ENCODE measurements at places on chromosomes 4 and X.

GRCh38 chr4:77155631-77156452, 1.2 kb upstream of the CCNG2 start:
- DNase-seq, result no peak

DNA sequence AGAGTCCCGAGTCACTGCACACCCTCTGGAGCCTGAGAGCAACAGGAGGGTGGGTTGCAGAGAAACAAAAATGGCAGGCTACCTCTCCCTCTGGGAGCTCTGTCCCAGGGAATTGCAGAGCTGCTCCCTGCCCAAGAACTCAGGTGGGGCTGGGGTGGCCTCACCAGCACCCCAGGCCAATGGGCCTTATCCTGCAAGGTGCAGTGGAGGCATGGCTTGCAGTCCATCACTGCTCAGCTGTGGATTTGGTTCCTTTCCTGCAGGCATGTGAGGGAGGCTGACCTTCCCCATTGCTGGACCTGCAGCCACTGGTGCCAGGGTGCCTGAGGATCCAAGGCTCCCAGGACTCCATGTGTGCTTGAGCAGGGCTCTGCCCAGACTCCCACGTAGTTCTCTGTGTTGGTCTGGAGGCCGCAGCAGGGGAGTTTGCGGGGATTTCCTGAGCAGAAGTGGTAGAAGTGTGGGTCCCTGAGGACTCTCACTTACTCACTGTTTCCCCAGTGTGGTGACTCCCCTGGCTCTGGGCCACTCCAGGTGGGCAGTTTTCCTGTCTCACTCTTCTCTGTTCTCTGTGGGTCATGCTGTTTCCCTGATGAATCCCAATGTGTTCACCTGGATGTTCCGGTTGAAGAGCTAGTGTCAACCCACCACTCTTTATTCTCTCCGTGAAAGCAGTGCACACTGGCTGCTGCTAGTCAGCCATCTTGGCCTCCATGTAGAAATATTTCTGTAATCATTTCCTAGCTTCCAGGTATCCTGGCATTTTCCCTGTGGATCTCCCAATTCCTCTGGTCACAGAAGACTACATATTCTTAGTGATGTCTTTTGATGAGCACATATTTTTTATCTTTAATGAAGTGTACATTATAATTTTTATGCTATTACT, 82.3 kb downstream of the ARHGAP24 start:
- DNase-seq, result peak; percentile 15

DNA sequence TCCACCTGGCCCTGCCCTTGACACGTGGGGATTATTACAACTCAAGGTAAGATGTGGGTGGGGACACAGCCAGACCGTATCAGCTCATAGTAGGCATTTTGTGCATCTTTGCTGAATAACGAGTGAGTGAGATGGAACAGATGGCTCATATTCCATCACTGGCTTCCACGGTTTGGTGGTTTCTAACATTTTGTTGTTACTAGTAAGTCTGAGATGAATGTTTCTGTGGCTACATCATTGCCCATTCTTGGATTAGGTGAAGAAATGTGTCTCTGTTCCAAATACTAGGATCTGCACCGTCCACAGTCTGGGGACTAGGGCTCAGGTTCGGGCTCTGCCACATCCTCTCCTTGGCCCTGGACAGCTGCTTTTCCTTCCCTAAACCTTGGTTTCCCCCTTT, 3.6 kb downstream of the ABLIM2 start:
- no peak for DNase-seq

- DNase-seq, result no peak
Observed at GRCh38 chr4:14023036-14023435, 395.5 kb upstream of the BOD1L1 start.

DNA sequence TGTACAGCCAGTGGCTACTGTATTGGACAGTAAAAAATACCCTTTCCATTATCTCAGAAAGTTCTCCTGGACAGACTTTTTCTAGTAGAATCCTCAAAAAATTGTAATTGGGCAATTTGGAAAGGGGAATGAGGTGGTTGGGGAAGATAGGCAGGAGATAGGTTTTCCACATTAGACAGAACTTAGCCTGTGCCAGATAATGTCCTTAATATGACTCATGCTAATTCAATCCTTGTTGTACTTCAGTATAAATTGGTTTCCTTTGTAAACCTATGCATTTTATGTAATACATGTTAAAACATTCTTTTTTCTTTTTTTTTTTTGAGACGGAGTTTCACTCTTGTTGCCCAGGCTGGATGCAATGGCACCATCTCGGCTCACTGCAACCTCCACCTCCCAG, 8.9 kb downstream of the EIF4E start:
- DNase-seq, result no peak

GRCh38 chr4:48483006-48483776, at the start of gene SLC10A4:
Gene SLC10A4, plus strand, starts transcription at chr4:48483343. Its CDS starts 219 bp downstream, at chr4:48483562.
- peak; percentile 23 for DNase-seq

GRCh38 chrX:9196961-9197640, 163.2 kb upstream of the FAM9B start:
- DNase-seq, result no peak

GRCh38 chr4:114200026-114200425, 220.6 kb upstream of the ARSJ start:
- no peak for DNase-seq

DNA sequence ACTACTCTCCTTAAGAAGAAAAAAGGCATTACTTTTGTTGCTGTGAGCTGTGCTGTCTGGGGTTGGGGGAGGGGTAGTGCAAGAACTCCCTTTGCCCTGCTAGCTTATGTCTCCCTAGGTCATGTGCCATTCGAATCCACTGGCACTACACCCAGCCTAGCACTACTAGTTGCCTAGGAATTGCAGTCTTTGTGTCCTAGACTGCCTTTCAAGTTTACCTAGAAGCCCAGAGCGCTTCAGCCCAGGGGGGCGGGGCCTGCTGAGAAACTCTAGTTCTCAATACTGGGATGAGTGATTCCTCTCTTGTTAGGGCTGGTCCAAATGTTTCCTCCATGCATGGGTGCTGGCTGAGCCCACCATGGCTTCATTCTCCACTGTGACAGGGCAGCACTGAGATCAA, 1011.5 kb downstream of the PCDH19 start:
- DNase-seq, result no peak

DNA sequence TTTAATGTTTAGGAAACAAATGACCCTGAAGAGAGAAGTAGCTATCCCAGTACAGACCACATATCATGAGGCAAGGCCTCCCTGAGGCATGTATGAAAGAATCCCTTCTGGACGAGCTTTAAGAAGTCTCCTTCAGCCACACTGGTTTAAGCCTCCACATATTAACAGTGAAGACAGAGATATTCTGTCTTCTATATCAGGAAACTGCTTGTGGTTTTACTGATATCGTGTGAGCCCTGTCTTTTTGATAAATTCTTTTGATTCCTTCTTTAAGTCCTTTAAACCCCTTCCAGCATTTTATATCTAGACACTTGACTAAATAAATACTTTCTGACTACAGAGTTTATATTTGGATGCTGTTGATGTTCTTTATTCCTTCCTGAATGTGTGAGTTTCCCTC, 45.9 kb upstream of the GPC4 start:
- DNase-seq, result no peak

- DNase-seq, result no peak
Observed at GRCh38 chr4:165524532-165525190, 145.9 kb downstream of the CPE start.

GRCh38 chrX:114584375-114584943, 573 bp downstream of the HTR2C start:
- no peak for DNase-seq

DNA sequence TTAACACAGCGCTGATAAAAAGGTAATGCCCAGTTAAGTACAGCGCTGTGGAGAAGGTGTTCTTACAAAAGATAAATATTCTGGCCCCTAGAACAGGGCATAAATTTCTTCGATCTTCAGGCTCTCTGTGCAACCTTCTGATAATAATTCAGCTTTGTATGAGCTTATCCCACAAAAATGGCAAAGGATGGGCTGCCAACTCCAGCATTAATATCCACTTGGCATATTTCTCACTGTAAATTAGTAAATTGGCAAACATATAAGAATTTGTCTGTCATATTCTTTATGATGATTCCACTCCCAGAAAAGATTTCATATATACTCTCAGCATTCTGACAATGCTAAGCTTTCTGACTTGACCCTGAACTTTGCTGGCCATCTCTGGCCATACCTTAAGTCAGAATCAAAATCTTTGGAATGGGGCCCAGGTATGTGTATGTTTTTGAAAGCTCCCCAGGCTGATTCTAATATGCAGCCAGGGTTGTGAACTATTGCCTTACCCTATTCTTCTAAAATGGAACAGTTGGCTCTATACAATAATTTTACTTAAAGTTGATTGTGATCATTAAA, 134.8 kb downstream of the FRYL start:
- no peak for DNase-seq

DNA sequence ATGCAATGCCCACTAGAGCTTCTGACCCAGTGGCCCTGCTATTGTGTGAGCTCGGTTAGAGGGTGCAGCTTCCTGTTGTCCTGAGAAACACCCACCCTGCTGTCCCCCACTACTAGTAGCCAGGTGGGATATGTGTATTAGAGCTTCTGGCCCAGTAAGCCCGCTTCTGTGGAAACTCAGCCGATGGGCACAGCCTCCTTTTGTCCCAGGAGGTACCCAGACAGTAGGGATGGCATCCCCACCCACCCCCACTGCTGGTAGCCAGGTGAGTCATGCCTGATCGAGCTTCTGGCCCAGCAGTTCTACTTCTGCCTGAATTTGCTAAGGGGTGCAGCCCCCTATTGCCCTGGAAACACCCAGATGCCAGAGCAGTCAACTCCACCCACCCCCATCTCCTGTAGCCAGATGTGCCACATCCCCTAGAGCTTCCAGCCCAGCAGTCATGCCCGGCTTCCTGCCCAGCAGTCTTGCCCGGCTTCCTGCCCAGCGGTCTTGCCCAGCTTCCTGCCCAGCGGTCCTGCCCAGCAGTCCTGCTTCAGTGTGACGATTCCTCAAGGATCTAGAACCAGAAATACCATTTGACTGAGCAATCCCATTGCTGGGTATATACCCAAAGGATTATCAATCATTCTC, 162.7 kb upstream of the KLF8 start:
- no peak for DNase-seq

DNA sequence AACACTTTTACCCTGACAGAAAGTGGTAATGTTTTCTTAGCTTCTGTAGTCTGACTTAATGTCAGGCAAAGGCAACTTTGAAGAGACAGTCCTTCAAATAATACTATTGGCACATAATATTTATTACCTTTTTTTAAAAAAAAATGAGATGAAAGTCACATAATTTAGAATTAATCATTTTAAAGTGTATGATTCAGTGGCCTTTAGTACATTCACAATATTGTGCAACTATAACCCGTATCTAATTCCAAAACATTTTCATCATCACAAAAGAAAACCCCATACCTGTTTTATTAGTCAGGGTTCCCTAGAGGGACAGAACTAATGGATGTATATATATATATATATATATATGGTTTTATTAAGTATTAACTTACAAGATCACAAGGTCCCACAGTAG, 94.8 kb upstream of the TEX13A start:
- DNase-seq, result no peak

GRCh38 chr4:159401226-159401712, 298.4 kb downstream of the RAPGEF2 start:
- no peak for DNase-seq

DNA sequence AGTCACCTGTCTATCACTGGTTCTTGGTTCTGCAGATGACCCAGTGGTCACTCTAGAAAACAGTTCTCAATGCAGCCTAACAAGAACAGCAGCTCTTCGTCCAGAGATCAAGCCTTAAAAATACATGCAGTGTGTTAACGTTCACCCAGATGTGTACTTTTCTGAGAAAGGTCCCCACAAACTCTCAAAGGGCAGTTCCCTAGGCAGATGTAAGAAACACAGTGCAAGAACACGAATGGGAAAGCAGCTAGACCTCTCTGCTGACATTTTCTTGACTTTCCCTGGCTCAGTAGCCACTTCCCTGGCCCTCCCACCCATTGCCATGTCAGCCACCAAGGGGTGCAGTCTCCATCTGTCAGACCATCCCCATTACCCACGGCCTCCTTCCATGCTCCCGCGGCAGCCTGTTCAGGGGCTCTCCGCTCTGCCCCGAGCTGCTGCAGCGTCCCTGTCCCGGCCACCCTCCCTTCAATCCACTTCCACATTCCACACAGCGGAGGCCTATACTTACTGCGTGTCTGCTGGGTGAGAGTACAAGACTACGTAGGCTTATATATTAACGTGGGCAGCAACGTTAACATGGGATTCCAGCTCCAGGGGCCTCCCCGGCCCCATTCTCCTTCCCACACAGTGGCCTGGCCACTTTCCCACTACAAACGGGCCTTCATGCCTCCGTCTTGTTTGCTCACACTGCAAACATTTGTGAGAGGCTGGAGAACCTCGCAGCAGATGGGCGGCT, 34.3 kb downstream of the IRF2 start:
- DNase-seq, result no peak

DNA sequence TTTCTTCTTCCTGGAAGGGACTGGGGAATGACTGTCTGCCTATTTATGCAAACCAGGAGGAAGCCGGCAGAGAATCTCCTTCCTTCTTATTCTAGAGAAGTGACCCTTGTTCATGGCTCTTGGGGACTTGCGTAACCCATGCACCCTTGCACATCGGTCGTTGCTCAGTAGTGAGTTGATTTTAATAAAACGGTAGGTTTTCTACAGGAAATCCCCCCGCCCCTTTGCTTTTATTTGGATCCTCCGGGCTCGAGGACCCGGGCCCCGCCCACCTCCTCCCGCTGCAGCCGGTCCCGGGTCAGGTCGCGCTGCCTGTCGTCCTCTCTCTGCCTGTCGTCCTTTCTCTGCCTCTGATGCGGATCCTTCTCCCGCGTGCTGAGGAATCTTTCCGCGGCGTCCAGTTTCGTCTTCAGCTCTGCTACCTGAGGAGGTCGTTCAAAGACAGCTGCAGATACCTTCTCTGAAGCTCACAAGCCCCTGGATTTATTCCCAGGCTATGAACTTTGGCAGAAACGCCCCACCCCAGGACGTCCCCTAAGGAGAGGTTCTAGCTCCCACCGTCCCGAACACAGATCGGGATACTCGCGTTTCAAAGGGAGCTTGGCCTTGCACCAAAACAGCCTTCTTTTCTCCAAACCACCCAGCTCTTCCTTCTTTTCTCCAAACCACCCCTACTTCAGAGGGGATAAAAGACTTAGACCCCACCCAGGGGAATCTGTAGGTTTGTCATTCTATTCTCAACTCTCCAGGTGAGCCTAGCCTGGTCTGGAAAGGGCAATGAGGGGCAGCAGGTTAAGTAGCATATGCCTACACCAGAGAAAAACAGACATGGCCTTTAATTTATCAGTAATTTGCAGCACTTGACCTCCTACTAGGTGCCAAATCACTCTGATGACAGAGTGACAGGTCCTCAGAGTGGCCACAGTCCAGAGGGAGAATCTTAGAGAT, 7.0 kb downstream of the TNIP3 start:
- peak; percentile 46 for DNase-seq

GRCh38 chr4:72553540-72554337, 15.3 kb downstream of the ADAMTS3 start:
- DNase-seq, result no peak

- peak; percentile 62 for DNase-seq
Observed at GRCh38 chr4:184444953-184445309, 29.4 kb downstream of the IRF2 start.

DNA sequence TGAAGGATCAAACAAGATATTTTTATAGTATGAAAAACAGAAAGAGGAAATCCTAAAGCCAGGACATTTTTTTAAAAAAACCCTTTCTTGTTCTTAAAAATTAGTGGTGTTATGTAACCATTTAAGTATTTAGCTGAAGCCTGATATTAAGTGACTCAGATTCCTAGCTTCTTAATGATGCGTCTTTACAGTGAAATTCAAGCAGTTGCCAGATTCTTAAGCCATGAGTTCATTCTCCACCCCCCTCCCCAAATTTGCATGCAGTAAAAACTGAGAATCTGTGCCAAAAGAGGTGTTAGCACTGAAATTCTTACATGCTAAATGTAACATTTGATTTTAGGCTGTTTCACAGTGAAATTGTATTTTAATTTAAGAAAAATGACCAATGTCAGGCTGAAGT, 180.8 kb downstream of the RAPGEF2 start:
- DNase-seq, result no peak
